ENCODE measurements at places on chromosomes 12 and 14.

GRCh38 chr14:22185789-22186188 lies 403.2 kb downstream of the DAD1 start:
- DNase-seq, result no peak

GRCh38 chr12:99142651-99143050 lies 497.6 kb downstream of the APAF1 start:
- DNase-seq, result no peak

DNA sequence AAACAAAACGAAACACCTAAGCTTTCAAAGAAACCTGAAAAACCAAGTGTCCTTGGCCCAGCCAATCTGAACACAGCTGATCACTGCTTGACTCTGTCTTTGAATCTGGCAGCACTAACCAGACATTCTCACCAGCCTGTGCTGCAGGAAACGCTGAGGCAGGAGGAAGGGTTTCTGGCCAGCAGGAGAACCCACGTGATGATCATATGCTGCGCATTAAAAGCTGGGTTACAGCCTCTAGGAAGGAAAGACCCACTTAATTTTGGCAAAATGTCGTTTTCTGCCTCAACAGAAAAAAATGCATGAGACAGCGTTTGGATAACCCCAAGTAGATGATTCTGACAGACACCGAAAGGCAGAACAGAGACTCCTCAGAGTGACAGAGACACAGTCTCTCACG lies 9.8 kb downstream of the APPL2 start:
- peak; percentile 91 for DNase-seq

DNA sequence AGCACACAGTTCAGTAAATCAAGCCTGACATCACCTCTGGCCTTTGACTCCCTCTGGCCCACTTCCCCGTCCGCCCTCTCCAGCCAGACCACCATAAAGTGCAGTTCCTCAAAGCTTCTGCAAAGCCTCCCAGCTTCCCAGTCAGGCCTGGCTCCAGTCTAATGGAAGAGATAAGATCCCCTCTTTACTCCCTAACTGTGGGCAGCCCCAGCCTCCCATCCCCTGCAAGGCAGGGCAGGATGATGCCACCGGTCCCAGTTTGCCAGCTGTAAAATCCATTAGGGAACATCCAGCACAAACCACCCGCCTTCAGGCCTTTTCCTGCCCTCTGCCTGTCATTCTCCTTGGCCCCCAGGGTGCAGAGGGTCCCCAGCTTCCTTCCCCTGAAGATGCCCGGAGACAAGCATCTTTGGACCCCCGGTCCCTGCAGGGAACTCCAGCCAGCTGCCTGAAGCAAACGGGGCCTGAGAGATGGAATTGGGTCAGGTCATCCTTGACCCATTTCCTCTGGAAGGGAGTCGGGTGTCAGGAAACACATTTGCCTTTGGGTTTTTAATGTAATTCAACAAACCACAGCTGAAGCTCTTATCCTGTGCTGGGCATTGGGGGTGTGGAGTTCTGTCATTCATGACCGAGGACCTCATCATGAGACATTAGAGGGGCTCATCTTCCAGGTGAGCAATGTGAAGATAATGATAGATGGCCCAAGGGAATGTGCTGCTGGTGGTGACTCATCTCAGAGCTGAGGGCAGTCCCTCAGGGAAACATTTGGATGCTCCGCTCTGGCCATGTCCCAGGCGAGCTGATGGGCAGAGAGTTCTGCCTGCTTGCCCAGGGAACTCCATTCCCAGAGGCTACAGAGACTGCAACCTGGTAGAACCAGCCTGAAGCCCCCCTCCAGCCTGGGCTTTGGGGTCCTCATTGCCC lies 93.8 kb upstream of the CLMN start:
- no peak for DNase-seq

GRCh38 chr12:124410354-124411175 lies 115.7 kb downstream of the RFLNA start:
- no peak for DNase-seq

Data from fibroblast of skin of left biceps (primary cell).